ENCODE measurements at places on chromosomes 4 and X.
A peak's percentile ranks its signal among the peaks of the same experiment; 100 is the strongest.

DNA sequence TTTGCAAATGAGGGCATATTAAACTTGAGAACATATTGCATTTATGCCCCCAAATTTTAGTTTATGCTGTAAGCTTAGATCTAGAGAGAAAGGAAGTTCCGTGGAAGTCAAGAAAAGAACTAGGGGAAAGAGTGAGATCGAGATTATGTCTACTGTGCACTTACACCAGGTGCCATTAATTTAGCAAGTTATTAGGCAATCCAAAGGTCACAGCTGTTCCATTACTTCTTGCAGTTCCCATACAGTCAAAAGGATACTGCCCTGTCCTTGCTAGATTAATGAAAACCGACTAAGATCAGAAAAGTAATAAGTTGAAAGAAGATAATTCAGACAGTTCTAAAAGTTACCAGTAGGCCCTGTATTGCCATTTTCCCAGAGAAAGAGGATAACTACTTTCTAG, 49.3 kb upstream of the SLC7A11 start:
- DNase-seq, result no peak

DNA sequence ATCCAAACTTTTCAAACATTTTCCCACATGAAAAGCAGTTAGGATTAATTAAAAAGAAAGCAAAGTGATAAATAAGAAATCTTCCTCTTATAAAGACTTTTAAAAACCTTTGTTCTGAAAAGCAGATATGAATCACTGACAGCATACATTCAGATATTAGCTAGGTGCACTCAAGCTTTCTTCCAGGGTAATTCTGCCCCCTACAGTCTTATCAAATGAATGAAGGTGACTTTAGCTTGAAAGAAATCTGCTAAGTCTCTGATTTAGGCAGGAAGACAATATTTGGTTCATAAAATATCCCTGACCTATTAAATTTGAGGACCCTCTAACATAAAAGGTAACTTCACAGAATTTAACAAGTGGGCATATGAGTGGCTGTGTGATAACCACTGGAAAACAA, 209.1 kb upstream of the FAM47A start:
- peak; percentile 1 for DNase-seq

DNA sequence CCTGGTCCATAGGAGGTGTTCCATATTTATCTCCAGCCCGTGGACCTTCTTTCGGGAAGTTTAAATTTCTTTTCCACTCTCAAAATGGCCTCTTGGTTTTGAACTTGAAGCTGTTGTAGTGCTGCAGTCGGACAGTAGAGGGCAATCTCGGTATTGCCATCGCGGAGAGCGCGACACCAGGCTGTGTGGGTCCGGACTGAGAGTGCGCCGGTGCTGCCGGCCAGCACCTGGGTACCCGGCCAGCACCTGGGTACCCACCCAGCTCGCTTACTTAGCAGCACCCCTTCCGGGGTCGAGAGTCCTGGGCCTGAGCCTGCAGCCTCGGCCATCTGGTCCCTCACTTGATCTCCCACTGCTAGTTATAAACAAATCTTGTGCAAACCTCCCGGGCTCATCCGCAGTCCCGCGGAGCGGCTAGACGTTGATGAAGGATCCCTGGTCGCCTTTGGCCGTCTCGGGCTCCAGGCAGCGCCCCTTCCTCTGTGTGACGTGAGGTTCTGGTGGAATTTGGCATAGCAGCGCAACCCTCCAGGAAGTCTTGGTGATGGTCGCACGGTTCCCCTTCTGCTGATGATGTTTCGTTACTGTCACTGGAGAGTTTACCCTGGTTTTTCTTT, 18.0 kb downstream of the FAM9A start:
- no peak for DNase-seq

GRCh38 chr4:123786920-123787319, 390.3 kb downstream of the SPRY1 start:
- no peak for DNase-seq

All from OCI-M1 (cell line).